HepG2 (cell line): ENCODE measurements at places on chromosomes 3 and 15.

DNA sequence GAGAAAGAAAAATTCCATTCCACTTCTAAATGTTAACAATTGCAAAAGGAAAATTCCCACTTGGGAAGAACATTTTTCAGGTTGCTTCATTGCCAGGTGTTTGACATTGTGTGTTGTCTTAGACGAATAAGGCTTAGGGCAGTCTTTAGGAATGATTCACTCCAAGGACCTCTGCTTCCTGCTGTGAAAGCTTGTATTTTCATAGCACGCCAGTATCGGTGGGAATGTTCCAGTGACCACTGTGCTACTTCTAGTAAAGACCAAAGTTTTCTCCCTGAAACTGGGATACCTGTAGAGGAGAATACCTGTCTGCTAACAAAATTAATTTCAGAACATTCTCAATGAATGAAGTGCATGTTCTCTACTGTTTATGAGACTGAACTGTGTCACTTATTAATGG lies 64.1 kb downstream of the CDIN1 start:
- no peak for DNase-seq

- DNase-seq: peak; percentile 7
These were observed 112.6 kb downstream of the ERC2 start for GRCh38 chr3:56355570-56356185.

GRCh38 chr3:146314871-146315270 lies 64.0 kb upstream of the PLSCR4 start:
- no peak for DNase-seq

DNA sequence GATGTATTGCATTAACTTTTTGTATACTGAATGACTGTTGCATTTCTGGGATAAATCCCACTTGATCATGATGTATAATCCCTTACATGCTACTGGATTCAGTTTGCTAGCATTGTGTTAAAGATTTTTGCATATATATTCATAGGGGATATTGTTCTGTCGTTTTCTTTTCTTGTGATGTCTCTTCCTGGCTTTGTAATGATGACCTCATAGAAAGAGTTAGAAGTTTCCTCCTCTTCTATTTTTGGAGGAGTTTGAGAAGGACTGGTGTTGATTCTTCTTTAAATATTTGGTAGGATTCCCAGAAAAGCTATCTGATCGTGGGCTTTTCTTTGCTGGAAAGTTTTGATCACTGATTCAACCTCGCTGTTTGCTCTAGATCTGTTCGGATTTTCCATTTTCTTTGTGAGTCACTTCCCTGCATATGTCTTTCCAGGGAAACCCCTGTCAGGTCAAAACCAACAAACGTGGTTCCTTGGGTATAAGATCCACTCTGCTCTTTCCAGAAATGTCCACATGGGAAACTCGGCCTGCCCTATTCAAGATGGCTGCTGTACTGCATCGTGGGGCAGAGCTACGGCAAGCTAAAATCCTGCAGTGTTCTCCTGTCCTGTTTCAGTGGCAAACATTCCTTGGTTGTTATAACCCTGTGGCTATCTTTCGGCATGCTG lies 120.4 kb downstream of the GABRG3 start:
- DNase-seq: no peak

GRCh38 chr3:169562988-169563774 lies 100.3 kb downstream of the MECOM start:
- no peak for DNase-seq

DNA sequence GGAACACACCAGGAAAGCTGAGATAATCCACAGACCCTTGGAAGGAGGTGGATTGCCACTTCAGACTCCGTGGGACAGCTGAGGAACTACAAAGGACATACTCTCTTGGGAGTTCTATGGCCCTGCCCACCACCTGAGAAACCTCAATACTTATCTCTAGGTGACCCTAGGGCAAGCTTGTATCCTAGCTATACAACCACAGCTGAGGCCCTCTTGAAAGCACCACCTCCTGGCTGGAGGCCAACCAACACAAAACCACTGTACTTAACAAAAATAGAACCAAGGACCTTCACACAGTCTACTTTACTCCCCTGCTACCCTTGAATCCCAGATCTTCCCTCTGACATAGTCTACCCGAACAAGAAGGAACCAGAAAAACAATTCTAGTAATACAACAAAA lies 60.7 kb upstream of the TRIM42 start:
- no peak for DNase-seq

DNA sequence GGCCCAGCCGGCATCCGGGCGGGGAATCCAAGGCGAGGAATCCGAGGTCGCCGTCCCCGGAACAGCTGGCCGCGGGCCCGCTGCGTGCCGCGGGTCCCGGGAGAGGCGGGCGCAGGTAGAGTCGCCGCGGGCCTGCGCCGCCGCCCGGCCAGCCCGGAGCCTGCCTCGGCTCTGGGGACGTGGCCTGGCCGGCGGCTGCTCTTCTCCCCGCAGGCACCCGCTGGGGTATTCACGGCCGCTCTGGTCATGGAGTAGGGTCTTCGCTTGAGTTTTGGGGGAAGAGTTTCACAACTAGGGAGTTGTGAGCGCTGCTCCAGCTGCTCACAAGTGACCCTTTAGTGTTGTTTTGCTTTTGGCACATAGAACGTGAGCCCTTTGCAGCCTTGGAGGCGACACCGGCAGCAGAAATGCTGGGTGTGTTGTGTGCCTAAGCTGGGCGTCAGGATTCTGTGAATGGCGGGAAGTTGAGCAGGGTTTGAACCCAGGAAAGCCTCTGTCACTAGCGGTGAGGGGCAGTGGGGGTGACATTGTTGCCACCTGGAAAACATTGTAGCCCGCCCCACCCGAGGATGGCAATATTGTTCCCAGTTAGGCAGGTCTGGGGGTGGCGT lies 4.0 kb downstream of the TRIM71 start:
- no peak for DNase-seq

DNA sequence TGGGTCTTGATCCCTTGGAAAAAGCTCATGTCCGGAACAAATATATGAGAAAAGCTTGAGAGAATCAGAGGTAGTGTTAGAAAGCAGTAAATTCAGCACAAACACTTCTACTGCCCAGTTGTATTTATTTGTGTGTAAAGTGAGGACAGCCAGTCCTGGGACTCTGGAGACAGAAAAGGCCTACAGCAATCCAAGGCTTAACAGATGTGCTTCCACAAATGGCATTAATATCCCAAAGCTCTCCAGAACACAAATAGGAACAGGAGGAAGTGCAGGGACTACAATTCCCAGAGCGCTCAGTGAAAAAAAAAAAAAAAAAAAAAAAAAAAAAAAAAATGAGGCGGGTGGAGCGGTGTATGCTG lies 390 bp upstream of the AP2M1 start:
- DNase-seq: no peak

- no peak for DNase-seq
These were observed 158.6 kb downstream of the ADAM10 start for GRCh38 chr15:58590926-58591325.

DNA sequence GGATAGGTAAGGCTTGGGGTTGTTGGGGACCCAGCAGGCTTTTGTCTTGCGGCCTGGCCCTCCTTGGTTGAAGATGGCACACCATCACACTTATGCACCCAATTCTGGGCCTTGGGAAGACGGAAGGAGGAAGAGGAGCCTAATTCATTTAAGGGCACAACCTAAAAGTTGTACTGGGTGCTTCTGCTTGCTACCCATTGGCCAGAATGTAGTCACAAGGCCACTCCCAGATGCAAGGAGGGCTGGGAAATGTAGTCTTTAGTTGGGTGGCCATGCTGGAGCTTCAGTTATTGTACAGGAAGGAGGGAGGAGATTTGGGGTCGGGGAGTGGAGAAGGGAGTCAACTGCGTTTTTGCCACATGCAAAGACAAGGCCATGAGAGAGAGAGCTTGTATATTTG lies 109.2 kb downstream of the TMEM266 start:
- DNase-seq: no peak

DNA sequence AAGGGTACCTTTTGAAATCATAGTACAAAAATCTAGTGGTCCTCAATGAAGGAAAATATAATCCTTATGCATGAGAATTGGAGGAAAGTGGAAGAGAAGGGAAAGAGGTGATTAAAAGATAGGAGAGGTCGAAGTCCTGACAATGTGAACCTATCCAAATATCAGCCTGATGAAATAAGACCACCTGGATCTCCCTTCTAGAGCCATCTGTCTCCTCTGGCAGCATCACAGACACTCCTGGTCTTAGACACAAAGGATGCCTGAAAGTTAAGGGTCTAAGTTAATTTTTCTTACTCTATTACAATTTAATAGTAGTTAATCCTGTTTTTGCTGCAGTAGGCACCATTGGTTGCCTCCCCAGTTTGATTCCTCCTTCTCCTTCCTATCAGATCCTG lies 11.1 kb upstream of the TMED3 start:
- no peak for DNase-seq

DNA sequence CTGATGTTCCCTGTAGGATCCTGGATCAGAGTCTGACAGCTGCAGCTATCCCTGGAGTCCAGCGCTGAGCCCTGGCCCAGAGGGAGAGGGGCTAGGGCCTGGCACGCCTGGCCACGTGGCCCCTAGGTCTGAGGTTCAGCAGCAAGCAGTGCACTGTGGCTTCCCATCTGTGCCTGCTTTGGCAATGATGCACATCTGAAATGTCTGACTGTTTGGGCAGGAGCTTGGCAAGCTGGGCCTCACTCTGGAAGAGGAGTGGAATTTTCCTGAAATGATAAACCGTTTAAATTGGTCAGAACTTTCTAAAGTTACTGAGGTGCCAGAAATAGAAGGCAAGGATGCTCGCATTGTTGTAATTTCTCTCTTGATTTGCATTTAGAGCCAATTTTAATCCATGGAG lies 48.8 kb upstream of the MRPS22 start:
- DNase-seq: no peak

GRCh38 chr3:146585156-146585555 lies 20.0 kb downstream of the PLSCR5 start:
- no peak for DNase-seq

DNA sequence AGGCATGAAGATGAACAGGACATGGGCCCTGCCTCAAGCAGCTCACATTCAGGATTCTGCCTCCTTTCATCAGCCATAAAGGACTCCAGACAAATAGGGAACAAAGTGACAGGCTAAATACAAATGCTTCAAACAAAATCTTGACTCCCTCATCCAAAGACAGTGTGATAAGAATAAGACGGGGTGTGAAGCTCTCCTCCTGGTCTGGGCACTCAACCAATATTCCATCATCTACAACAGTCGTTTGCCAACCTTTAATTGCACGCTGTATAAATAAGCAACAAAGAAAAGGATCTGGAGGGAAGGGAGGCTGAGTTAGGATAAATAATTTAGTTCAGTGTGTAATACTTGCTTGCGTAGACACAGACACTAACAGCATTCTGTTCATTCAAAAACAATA lies 5.4 kb downstream of the CCDC54 start:
- no peak for DNase-seq

DNA sequence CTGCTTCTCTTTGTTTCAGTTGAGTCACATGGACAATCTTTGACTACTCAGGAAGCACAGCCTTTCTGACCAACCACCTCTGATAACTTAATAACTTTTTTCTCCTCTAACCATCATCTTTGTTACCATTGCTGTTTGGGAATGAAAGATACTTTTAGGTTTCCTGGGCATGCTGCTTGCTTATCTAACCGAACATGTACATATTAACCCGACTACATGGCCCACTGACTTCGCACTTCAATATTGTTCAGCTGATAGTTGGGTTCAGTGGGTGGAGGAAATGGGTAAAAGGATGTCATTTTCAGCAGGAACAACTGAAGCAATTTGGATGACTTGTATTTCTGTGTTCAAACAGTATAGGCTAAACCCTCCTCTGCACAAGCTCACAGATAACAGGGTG lies 214.3 kb downstream of the SQOR start:
- no peak for DNase-seq

DNA sequence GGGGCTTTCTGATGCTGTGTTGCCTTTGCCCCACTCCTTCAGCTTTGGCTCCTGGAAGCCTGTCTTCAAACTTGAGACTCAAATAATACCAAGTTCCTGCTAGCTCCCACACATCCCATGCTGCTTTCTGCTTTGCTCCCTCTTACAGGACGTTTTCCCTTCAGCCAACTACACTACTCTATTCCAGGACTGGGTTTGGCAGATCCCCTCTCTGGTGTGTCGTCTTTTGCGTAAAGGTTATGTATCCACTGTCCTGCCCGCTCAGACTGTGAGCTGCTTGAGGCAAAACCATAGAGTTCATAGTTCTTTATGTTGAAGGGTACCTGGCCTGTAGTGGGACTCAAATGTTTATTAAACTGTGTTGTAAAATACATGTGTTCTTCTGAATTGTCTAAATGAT lies 25.4 kb downstream of the PPP2R3A start:
- DNase-seq: no peak

- DNase-seq: no peak
These were observed 14.3 kb downstream of the TPRG1 start for GRCh38 chr3:189186101-189186500.

DNA sequence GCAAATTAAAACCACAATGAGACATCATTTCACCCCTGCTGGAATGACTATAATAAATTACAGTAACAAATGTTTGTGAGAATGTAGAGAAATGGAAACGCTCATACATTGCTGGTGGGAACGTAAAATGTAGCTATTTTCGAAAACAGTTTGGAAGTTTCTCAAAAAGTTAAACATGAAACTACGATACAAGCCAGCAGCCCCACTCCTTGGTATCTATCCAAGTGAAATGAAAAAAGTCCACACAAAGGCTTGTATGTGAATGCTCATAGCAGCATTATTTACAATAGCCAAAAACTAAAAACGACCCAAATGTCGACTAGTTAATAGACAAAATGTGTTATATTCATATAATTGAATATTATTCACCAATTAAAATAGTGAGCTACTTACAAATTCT lies 22.9 kb upstream of the CFAP20DC start:
- DNase-seq: no peak

DNA sequence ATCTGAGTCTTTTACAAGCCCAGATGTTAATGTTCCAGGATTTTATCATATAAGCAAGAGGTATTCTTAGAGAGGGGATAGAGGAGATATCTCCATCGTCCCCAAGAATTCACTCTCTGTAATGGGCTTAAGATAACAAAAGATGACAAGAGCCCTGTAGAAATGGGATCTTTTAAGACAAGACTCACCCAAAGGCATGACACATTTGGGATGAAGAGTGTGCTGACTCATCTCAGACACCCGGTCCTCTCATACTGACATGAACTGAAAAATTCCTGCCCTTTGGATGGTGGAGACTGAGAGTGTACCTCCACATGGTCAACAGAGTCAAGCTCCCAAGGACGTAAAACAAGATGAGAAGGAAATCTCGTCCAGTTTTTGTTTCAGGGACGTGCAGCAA lies 11.0 kb downstream of the LEKR1 start:
- no peak for DNase-seq

DNA sequence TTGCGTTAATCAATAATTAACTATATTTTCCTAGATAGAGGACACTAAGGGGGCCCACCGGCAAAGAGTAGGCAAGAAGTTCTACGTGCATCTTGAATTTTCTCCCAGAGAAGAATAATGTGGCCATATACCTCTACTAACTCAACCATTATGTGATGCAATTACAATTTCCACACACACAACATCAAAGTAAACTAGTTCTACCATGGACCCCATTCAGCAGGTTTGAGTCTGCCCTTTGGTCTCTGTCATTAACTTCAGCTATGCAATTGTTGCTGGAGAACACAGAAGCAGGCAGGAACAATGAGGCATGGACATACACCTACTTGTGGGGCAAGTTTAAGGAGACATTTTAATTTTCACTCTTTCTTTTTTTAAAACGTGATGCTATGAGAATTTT lies 705.9 kb downstream of the PDCD6IP start:
- DNase-seq: peak; percentile 23
